ENCODE measurements at places on chromosomes 1 and 21.

DNA sequence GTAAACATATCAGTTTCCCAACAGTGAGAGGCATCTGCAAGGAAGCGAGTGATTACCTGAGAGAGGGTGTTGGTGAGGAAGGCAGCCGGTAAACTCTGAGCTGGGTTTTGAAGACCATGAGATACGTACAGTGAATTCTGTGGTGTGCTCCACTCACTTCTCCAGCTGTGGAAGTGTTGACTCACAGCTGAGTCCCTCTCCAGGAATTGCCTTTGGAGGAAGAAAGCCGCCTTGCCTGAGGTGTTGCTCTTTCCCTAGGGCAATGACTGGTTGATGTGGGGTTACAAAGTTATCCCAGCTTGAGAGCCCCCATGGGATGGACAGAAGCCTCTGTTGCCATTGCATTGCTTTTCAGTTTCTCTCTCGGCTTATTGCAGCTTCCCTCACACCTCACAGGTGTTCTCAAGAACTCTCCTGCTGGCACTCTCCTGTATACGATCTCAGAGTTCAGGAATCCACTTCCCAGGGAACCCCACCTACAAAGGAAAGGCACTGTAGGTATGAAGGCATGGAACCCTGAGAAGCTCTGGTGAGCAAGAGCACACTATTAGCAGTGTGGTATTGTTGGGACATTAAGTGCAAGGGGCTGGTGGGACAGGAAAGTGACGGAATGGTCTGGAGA is 10.8 kb downstream of the NHLH1 start:
- no peak for DNase-seq

DNA sequence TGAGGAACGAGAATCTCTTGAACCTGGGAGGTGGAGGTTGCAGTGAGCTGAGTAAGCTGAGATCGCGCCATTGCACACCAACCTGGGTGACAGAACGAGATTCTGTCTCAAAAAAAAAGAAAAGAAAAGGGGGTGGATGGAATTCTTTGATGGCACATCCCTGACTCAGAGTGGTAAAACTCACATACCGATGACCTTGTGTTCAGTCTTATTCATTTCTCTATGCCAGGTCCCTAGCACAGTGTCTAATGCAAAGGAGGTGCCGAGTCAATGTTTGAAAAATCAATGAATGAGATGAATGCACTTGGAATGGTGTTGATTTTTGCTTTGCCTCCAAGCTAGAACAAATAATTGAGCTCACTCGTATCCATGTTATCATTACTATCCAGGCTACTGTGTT is 18.5 kb upstream of the FAM20B start:
- no peak for DNase-seq

- no peak for DNase-seq
Measured at GRCh38 chr1:9726905-9727595, 75.5 kb downstream of the PIK3CD start.

- no peak for DNase-seq
Measured at GRCh38 chr1:179082333-179082998, 596 bp downstream of the TOR3A start.

DNA sequence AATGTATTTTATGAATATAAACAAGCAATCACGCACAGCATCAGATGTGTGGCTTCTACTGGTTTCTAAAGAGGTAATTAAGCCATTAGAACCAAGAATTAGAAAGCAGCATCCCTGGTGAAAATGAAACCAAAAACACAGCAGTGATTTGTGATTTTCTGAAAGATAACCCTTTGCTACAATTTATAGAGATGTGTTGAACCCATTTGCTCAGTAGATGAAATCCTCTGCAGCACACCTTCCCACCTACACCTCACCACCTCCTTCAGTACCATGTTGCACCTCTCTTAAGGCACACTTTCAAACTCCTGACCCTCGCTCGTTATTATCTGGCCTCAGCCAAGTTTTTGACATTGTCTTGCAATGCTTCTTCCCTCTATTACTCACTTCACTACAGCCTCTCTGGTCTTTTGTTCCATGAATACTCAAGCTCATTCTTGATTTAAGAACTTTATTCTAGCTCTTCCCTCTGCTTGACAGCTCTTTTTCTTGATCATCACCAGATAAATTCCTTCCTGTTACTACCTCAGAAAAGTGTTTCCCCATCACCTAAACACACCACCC is 38.6 kb downstream of the NSL1 start:
- DNase-seq = no peak

DNA sequence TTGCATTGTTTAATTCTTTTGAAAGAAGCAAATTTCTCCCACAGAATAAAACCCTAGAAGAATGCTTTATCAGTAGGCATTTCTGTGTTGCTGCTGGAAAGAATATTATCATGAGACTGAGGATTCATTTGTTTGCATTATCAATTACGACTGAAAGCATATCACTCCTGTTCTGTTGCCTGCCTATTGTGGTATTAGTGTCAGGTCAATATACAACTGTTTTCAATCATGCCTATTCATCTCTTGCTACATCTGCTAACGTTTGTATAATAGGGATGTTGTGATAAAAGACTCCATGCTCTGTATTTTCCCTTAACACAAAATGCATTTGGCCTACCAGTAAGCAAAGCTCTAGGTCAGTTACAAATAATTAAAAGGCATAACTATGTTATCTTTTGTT is 221.5 kb downstream of the PTPRC start:
- no peak for DNase-seq

DNA sequence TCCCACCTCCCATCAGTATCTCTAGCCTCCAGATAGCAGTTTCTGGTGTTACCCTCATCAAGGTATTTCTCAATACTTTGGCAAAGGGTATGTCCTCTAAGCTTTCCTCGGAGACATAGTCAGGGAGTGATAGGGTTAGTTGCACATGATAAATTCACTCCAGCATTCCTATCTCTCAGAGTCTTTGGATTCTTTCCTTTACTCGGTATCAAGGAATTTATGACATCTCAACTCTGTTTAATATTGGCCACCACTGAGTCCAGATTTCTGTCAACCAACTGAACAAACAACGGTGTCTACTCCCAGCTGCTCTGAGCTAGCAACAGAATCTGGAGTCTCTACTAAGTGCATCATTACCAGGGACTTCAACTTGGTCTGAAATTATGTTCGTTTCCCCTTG is 233.4 kb downstream of the TM2D1 start:
- no peak for DNase-seq

- DNase-seq = no peak
Measured at GRCh38 chr1:232878086-232878485, 72.3 kb upstream of the NTPCR start.

DNA sequence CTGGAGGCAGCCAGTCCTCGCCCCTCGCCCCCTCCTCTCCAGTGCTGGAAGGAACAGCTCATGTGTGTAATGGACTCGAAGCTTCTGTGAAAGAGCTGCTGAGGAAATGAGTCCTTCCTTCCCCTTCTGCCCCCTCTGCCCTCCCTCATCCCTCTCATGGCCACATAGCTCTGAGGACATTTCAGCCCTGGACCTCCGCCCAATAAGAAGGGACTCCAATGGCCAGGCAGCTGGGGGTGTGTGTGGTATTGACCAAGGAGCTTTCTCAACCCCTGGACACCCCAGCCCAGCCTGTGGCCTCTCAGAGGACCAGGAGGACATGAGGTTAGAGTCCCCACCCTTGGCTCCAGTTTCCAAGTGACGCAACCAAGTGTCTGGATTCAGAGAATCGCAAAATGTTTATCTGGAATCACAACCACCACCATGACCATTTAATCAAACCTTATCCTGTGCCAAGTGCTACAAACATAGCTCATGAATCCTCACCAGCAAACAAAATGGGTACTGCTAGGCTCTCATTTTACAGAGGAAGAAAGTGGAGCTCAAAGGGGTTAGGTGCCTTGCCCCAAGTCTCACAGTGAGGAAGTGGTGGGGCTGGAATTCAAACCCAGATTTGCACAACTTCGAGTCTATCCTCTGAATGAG is 47.8 kb upstream of the ECE1 start:
- DNase-seq = no peak

- DNase-seq = no peak
Measured at GRCh38 chr1:219294251-219294650, 120.6 kb downstream of the LYPLAL1 start.

DNA sequence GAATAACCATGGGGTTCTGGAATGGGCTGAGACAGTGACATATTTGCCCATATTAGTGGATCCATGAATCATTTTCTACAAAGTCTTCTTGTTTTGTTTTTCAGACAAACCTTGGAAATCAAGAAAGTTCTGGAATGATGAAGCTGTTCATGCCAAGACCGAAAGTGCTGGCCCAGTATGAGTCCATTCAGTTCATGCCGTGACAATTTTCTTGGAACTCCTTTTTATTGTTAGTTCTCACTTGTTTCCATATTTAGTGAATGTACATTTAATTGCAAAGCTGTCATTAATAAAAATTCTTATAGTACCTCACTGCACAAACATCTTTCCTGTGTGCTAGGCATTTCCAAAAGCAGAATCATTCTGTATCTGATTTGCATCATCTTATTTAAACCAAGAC is 100.6 kb upstream of the KCNJ15 start:
- DNase-seq = no peak

DNA sequence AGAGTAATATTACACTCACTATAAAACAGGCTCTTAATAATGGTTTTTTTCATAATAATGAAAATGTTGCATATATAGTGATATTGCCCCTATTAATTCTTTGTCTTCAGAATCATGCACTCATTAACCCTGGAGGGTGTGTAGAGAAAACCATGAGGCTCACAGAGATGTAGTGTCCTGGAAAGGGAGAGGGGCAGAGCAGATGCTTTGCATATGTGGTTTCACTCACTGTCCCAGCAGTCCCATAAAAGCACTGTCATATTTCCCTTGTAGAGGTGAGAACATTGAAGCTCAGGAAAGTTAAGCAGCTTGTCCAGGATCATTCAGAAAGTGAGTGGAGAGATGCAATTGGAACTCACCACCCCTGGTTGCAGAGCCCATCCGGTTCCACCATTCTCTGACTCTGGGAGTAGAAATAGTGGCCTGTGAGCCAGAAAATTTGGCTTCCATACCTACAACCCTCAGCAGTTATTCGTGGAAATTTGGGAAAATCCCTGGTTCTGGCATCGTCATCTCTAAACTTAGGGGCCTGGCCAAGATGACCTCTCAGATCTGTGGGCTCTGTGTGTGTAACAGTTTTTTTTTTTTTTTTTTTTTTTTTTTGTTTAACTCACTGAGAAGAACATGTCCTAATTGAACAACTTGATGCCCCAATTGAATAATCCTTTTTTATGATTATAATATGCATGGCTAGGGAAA is 86.4 kb downstream of the RGL1 start:
- DNase-seq = no peak

- DNase-seq = no peak
Measured at GRCh38 chr1:67749263-67749843, 64.4 kb downstream of the GADD45A start.
